HAP-1 (cell line): ENCODE measurements at places on chromosomes 16 and 17.

- no peak for DNase-seq
These were observed 11.2 kb upstream of the SBK1 start for GRCh38 chr16:28280881-28281836.

GRCh38 chr16:85134076-85134788 lies 22.0 kb upstream of the CIBAR2 start:
- DNase-seq = no peak

DNA sequence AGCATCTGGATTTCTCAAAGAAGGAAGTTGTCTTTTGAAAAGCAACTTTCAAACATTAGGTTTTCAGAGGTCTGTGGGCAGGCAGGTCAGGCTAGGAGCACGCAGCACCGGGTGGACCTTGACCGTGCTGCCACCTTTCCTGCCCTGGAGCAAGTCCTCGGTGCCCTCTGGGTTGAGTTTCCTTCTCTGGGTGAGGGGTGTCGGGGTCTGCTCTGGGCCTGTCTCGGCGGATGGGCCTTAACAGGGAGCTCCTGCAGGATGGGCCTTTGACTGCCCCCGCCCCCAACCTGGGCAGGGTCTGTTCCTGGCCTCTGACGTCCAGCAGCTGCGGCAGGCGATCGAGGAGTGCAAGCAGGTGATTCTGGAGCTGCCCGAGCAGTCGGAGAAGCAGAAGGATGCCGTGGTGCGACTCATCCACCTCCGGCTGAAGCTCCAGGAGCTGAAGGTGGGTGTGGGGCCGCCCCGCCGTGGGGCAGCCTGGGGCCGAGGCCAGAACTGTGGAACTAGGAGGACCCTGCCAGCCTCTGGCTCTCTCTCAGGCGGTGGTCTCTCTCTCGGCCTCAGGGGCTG lies 8.7 kb downstream of the DEF8 start:
- no peak for DNase-seq

- DNase-seq = no peak
These were observed 6.5 kb upstream of the COL1A1 start for GRCh38 chr17:50207792-50208567.

DNA sequence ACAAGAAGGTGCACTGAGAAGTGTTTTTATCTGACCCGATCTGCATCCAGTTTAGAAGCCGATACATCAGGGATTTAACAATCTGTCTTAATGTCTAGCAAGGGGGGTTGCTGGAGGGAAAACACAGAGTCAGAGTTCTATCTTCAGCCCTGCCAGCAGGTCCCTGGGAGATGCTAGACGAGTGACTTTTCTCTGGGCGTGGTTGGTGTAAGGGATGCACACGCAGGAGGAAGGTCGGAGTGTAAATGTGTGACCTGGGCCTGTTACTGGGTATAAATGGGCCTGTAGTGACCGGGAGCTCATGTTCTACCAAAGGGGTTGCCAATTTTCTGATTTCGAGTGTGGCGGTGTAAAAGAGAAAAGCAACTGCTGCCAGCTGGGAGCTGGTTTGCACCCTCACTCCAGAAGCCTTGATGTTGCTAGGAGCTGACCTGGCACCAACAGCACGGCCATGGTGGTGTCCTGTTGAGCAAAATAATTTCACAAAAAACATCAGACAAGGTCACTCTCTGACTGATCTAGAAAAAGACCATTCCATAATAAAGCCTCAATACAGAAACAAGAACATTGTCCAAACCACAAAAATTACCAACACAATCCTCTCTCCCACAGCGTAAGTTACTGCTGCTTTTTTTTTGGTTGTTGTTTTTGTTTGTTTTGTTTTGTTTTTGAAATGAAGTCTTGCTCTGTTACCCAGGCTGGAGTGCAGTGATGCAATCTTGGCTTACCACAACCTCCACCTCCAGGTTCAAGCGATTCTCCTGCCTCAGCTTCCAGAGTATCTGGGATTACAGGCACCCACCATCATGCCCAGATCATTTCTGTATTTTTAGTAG lies 1.3 kb upstream of the KCTD13 start:
- DNase-seq = no peak

DNA sequence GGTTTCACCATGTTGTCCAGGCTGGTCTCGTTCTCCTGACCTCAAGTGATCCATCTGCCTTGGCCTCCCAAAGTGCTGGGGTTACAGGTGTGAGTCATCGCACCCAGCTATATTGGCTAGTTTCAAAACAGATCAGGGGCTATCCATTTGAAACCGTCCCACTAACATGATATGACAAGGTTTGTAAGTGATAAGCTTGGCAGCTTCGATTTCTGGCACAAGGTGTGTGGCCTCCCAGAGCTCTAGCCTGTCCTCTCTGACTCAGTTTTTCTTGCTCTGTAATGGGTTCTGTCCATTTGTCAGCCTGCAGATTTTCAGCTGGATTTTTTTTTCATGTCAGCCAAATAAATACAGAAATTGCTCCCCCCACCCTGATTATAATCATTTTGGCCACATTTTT lies 31.8 kb upstream of the TENT4B start:
- no peak for DNase-seq

DNA sequence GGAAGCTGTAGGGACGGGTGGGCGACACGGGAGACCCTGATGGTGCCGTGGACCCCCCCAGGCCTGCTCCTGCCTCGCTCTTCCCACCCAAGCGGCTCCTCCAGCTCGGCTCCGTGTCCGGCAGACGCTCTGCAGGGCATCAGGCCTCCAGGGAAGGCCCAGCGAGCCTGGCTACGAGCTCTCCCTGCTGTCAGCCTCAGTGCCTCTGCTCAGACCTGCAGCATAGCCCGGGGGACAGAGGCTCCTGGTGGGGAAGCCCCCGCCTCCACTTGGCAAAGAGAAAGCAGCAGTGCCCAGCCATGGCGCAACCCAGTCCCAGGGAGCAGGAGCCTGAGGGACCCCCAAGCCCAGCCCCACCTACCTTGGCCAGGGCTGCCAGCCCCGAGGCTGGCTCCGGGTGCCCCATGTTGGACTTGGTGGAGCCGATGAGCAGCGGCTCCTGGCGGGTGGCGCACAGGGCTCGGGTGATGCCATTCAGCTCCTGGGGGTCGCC lies 5.9 kb downstream of the FASN start:
- no peak for DNase-seq

DNA sequence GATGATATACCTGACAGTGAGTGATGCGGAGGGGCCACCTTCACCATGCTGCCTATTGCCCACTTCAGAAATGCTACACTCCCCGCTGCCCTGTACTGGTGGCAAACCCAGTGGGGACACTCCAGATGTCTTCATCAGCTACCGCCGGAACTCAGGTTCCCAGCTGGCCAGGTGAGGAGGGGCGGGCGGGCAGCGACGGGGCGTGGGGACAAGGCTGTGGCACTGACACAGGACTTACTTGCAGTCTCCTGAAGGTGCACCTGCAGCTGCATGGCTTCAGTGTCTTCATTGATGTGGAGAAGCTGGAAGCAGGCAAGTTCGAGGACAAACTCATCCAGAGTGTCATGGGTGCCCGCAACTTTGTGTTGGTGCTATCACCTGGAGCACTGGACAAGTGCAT lies 16.6 kb downstream of the SARM1 start:
- DNase-seq = no peak

DNA sequence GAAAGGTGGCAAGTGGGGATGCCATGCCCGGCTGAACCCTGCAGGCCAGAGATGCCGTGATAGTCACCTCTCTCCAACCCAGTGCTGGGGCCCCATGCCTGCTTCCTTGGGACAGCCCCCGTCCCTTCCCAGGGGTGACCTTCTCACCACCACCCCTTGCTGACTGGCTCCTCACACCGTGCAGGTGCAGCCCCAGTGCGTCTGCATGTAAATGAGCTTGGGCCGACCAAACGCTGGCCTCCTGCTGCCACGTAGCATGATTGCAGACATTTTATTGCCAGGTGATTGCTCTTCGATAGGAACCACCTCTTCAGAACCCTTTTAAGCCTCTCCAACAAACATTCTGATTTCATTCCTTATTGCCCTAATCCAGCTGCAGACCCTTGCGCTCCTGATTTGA lies 32.5 kb downstream of the ASIC2 start:
- DNase-seq = no peak

- DNase-seq = no peak
These were observed 71.2 kb upstream of the CDYL2 start for GRCh38 chr16:80875616-80876015.

GRCh38 chr16:22312897-22313781 lies 15.9 kb downstream of the POLR3E start:
- DNase-seq = peak; percentile 5

- peak; percentile 85 for DNase-seq
These were observed 8.0 kb downstream of the ALOX12B start for GRCh38 chr17:8079291-8080207.

GRCh38 chr16:57132470-57132869 lies 40.1 kb downstream of the CPNE2 start:
- DNase-seq = no peak

GRCh38 chr17:9020824-9021157 lies 519 bp upstream of the NTN1 start:
- no peak for DNase-seq

DNA sequence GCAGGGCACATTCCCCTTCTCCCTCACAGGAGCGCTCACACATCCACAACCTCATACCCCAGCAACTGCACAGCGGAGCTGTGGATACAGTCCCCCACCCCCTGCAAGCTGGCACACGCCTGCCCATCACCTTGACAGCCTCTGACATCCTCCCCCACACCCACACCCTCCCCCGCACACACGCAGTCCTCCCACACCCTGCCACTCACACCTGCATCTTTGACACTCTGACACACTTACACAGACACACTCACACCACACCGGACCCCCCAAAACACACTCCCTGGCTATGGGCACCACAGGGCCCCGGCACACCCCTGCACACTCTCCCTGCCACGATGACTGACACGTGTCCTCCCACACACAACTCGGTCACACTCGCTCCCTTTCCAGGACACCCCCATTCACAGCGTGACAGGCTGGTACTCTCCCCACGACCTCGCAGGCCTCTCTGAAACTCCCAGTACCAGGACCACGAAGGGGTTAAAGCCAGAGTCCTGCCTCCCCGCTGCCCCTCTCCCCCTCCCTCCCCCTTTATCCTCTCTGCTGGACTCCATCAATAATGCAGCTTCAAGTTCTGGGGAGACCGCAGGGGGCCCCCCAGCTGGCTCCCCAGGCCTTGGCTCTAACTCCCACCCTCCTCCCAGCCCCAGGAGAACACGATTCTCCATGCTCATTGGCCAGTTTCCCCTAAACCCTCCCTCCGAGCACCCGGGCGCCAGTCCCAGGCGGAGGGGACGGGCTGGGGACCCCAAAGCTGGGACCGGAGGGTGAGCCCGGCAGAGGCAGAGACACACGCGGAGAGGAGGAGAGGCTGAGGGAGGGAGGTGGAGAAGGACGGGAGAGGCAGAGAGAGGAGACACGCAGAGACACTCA lies at the start of gene PPP1R1B:
Gene PPP1R1B, plus strand, starts transcription at position 782 of the 876 bp plus-strand sequence. CDS start 441 bp downstream, outside the sequence.
- no peak for DNase-seq

DNA sequence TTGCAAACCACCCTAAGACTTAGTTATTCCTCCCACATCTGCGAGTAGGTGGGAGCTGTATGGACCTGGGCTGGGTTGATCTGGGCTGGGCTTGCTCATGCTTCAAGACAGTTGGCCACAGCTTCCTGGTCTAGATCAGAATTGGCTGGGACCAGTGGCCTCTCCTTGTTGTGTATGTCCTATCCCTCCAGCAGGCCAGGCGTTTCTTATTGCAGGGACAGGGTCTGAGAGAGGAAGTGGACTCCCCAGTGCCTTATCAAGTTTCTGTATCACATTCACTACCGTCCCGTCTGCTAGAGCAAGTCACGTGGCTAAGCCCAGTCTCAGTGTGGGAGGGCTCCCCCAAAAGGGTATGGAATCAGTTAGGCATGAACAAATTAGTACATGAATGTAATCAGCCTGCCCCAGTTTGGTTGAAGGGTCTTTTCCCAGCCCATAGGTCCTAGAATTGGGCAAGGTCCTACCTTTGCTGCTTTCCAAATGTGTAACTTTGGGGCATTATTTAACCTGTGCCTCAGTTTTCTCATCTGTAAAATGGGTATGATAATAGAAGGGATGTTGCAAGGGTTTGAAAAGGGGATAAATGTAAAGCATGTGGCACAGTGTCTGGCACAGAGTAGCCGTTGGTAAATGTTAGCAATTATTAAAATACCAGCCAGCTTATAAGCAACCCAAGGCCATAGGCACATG lies 36.0 kb downstream of the NKD1 start:
- DNase-seq = no peak

DNA sequence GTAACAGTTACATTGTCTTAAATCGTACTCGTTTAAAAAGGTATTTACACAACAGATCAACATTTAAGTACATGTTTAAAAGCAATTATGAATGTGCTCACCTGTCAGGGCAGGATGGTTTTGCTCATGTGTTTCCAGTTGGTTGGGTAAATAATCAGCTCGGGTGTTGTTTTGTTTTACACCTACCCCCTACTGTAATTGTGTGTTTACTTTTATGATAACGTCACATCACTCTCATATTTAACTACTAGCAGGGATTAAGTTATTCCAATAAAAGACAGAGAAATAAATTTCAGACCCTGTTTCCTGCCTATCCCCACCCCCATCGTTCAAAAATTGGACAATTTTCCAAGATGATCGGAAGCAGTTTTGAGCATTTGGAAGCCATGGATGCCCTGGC lies 390.2 kb downstream of the SEC14L1 start:
- no peak for DNase-seq

DNA sequence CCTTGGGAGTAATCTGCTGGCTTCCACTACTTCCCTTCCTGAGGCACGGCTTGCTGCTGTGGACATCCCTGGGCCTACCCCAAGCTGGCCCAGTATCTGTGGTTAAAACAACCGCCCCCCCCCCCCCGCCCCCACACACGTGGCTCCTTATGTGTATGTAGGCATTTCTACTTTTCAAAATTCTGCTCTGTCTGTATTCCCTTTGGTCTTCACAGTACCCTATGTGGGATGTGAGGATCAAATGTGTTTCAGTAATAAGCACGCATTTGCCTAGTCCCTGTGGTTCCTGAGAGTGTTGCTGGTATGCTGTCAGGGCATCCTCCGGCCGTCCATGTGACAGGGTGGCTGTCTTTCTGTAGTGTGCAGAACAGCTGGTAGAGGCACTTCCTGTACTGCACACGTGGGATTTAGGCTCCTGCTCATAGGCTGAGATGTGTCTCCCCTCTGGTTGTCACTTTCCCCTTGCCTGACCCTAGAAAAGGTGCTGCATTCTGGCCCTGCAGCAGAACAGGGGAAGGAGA lies 2.2 kb downstream of the NT5M start:
- no peak for DNase-seq

GRCh38 chr17:77173104-77173503 lies 32.3 kb downstream of the SEC14L1 start:
- no peak for DNase-seq

- DNase-seq = no peak
These were observed 37.4 kb downstream of the ARSG start for GRCh38 chr17:68328676-68329075.
